ENCODE measurements at places on chromosomes 13 and 19.

DNA sequence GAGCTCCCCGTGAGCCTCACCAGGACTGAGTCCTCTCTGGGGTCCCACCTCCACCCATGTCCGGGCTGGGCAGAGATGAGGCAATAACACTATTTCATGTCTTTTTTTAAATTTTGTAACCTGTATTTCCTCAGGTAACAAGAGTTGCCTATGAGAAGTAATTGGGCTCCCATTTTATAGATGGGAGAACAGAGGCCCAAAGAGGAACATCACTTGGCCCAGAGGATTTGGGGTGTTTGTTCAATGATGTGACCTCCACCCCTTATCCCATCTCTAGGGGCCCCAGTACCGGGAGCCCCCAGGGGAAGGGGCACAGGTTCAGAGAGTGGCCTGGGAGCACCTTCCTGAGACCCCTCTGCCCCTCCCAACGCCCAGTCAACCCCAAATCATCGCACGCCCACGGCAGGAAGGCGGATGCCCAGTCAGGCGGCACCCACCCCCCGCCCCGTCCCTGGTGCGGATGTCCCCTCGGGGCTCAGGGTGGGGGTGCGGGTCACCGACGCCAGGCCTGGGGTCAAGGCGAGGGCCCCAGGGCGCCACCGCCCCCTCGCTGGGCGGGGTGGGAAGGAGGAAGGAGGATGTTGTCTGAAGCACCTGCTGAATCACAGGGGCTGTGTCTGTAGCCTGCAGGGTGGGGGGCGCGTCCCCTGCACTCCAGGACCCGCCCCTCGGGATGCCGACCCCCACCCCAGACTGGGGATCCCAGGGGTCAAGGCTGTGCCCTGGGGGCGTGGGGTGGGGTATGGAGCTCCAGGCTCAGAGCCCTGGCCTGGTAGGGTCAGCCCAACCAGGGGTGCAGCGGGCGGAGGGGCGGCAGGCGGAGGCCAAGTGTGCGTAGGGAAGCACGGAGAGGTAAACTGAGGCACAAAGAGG is 9.0 kb upstream of the CIRBP start:
- peak; percentile 30 for DNase-seq

DNA sequence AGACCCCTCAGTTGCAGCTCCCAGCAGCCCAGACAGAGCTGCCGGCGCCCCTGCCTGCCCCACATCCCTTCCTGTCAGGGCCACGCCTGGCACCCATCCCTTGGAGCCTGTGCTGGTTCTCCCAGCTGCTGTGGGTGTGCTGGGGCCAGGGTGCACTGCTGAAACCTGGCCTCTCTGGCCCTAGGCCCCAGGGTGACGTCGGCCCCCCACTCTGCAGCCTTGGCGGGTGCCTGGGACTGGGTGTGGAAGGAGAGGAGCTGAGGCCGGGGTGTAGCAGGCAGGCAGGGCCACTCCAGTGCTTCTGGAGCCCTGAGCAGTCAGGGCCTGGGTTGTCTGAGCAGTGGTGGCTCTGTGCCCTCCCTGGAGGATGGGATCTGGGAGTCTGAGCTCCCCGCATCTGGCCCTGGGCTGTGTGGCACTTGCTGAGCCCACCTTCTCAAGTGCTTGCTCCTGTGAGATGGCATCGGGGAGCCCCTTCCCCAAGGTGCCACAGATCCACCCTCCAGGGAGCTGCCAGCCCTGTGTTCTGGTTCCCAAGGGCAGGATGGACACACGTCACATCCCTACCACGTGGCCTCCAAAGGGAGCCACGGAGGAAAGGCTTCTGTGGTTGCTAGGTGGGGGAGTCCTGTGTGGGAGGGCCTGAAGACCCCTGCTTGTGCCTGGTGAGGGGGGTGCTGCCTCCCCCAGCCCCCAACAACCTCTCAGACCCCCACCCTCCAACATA is 5.2 kb downstream of the PLEKHJ1 start:
- DNase-seq, result no peak

DNA sequence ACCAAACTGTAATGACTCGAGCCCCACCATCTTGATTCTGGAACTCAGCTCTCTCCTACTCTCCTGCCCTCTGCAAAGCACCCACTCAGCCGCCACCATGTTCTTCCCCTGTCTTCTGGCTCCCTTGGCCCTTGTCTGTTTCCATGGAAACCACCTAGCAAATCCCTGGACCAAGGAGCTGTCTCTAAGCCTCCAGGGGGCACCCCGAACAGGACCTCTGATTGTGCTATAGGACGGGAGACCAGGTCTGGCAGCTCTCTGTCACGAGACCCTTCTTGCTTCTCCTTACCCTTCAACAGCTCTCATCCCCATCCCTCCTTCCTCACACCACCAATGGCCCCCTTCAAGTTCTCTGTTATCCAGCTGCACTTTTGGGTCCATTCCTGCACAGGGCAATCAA is 277.7 kb upstream of the ZNF507 start:
- DNase-seq, result peak; percentile 5

DNA sequence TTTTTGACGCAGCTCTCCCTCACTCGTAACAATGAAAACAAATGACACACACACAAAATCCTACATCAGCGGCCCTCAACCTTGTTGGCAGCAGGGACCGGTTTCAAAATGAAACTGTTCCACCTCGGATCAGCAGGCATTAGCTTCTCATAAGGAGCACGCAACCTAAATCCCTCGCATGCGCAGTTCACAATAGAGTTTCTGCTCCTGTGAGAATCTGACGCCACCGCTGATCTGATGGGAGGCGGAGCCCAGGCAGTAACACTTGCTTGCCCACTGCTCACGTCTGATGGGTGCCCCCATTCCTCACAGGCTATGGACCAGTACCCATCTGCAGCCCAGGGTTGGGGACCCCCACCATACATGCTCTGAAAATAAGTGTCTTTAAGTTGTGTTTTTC is 43.4 kb downstream of the DHRS12 start:
- DNase-seq, result no peak

GRCh38 chr19:11261971-11262839 is at the start of gene DOCK6:
TSS of gene DOCK6 (minus strand) at chr19:11262524. CDS start at chr19:11262440, 84 bp downstream.
- peak; percentile 32 for DNase-seq

GRCh38 chr19:41330946-41331678 is 21.1 kb downstream of the CCDC97 start:
- DNase-seq, result no peak

DNA sequence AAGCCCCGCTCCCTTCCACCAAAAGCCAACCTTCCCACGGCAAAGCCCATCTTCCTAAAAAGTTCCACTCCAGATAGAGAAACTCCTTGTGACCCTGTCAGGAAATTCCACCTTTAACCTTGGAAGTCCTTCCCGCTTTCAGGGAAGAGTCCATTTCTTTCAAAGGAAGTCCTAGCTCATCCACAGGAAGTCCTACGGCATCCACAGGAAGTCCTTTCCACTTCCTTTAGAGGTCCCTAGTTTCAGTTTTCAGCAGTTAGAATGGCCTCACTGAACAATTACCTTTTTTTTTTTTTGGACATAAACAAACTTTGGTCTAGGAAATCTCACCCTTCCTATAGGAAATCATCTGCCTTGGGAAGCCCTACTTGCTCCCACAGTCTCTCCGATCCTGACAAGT is 31.7 kb downstream of the TRPM4 start:
- no peak for DNase-seq

DNA sequence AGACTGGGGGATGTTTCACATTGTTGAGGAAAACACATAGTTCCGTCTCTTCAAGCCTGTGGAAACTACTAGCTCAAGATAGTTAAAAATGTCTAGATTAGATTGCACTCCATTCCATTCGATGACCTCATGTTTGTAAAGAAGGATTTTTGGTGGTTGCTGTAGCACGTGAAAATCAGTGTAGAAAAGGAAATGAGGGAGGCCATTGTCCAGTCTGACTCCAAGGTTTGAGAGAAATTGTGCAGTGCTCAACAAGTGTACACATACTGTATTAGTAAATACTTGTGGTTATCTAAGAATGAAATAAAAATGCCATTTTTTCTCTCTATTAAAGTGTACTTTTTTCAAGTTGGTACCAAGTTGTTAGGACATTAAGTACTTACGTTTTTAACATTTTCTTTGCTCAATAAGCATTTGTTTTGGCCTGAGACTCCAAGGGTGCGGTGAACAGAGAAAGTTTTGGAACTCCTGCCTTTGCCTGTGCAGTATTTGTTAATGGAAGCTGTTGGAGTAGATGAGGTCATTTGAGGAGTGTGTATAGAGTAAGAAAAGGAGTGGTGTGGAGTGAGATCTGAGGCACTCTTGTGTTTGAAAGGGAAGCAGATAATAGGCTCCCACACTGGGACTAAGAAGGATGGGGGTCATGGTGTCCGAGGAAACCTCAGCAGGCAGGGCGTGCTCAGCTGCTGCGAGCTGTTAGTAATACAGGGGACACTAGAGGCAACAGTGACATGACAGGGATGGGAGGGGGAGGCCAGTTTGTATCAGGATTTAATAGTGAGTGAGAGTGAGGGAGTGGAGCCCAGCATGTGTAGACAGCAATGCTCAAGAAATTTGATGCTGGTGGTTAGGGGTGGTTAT is 4.4 kb downstream of the WASF3 start:
- no peak for DNase-seq

GRCh38 chr13:61350341-61350740 is 65.3 kb downstream of the PCDH20 start:
- no peak for DNase-seq

- DNase-seq, result no peak
Measured at GRCh38 chr13:70518081-70518480, 409.8 kb upstream of the KLHL1 start.

GRCh38 chr19:39544226-39544903 is 4.4 kb upstream of the EID2 start:
- DNase-seq, result no peak

DNA sequence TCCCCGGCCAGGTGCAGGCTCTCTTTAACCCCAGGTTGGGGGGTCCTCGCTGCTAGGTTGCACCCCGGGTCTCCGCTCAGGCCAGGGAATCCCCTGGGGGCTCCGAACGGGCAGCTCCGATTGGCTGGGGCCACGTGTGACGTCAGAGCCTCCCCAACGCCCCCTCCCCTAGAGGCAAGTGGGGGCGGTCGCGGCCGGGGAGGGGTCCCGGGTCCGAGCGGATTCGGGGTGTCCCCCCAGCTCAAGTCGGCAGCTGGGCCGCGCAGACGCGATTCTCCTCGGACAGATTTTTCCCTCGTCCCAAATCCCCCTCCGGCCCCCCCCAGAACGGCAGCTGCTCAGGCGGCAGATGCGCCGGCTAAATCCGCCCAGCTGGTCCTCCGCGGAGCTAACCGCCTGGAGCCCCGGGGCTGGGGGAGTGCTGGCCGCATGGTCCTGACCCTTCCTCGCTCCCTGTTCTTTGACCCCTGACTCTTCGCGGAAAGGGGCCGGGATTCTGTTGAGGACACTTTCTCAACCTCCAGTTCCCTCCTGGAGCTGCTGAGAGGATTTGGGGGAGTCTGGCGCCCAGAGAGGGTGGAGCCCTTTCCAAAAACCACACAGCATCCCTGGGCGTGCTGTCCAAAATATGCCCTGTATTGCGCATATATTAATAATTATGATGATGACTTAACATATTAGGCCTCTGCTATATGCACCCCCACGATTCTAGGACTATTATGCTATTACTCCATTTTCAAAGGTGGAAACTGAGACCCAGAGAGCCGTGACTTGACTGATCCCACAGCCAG is 25.4 kb upstream of the SEMA6B start:
- DNase-seq, result no peak

GRCh38 chr13:29546662-29547061 is 48.8 kb downstream of the SLC7A1 start:
- DNase-seq, result no peak

DNA sequence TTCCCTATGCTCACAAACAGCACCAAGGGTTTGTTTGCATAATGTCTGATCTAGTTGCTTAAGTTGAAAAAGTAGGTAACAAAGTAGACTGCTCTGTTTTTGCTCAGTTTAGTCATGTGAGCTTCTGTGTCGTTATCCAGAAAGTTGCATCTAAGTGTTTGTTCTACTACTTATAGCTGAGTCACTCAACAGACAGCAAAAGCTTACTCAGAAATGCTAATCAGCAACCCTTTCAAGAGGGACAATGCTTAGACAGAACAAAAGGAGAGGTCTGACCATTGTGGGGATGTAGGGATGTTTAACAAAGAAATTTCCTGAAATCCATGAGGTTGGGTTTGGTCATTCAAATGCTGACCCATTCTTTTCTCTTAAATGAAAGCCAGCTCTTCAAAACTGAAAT is 106.4 kb downstream of the ATP8A2 start:
- DNase-seq, result no peak

- no peak for DNase-seq
Measured at GRCh38 chr19:47755065-47755761, 9.9 kb downstream of the NOP53 start.

- no peak for DNase-seq
Measured at GRCh38 chr13:97999653-98000052, 46.2 kb downstream of the IPO5 start.

- DNase-seq, result no peak
Measured at GRCh38 chr13:37627428-37627827, 28.9 kb upstream of the POSTN start.

DNA sequence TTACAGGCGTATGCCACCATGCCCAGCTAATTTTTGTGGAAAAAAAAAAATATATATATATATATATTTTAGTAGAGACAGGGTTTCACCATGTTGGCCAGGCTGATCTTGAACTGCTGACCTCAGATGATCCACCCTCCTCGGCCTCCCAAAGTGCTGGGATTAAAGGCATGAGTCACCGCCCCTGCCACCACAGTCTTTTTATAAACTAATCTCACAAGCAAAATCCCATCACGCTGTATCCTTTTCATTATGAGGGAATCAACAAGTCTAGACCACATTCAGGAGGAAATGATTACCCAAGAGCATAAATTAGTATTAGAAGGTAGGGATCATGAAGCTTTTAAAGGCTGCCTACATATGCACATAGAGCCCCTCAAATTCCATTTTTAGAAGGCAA is 210.6 kb upstream of the NBEA start:
- DNase-seq, result no peak

DNA sequence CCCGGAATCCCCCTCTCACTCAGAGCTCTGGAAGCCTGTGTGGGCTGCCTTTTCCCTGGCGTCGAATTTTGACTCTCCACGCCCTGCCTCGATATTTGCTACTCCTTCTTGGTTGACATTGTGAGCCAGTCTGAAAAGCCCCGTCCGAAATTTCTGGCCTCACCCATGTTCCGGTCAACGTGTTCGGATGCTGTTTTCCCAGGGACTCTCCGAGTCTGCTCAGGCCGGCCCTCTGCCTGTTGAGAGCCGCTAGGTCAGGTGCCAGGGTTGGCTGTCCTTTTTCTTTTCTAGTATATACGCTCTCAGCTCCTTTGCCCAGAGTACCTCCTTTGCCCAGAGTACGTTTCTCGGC is 6.8 kb upstream of the DGKH start:
- peak; percentile 63 for DNase-seq

- no peak for DNase-seq
Measured at GRCh38 chr19:17283504-17283996, 1.8 kb downstream of the ANKLE1 start.
